ENCODE measurements at places on chromosomes 1 and 21.

- DNase-seq = no peak
These were observed 7.8 kb downstream of the ZBTB7B start for GRCh38 chr1:155010211-155010918.

DNA sequence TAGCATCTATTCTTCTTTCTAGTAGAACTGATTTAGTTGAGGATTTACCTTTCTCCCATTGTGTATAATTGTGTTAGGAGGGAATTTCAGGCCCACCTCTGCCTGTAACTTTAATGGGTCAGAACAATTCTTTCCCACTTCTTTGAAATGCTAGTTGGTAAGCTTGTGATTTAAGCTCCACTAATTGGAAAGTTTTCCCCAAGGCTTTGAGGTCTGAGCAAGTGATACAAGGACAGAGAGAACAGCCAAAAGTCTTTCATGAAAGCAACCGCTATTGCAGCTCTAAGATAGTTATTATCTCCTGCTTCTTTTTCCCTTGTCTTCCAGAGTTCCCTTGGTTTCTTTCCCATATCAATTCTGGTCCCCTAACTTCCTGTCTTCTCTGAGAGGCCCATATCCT, 38.7 kb upstream of the PDC start:
- no peak for DNase-seq

- DNase-seq = no peak
These were observed 14.9 kb upstream of the TCHH start for GRCh38 chr1:152130186-152130585.

DNA sequence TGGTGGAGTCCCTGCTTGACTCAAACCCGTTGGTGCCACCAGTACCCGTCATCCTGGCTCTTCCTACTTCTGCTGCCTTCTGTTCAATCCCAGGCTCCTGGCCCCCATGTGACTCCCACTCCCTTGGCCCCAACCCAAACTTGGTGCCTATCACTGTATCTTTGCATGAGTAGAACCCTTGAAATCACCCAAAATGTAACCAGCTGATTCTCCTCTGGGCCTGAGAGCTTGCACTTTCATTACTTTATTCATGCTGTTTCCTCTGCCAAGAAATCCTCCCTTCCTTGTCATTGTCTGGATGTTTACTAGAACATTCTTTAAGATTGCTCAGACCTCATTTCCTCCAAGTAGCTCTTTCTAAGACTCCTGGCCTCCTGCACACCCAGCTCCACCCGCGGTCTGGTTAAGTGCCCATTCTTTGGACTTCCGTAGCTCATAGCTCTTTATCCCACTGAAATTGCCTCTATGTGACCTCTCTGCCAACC, 15.7 kb downstream of the PTAFR start:
- DNase-seq = no peak

DNA sequence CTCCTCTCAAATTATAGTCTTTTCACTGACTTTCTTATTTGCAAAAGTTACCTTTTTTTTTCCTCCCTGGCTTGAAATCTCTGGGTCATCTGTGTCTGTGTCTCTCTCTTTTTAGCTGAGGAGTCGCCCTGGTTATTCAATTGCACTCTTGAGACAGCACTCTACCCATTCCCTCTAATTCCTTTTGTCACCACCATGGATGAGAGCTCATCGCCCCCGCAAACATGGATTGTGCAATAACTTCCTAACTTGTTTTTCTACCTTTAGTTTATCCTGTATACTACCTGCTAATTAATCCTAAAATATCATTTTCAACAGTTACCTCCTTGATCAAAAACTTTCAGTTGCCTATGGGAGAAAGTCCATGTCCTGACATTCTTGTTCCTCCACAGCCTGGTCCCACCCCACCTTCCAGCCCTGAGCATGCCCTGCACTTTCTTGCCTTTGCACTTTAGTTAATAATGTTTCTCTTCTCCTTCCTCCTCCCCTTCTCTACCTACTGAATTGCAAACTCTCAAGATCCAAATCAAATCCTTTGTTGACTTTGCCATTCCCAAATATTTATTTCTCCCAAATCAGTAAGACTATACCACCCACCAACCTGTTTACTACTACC, 110.4 kb upstream of the MAGI3 start:
- no peak for DNase-seq

GRCh38 chr1:61379693-61380092, 297.3 kb downstream of the NFIA start:
- no peak for DNase-seq

- no peak for DNase-seq
These were observed 13.0 kb downstream of the EDARADD start for GRCh38 chr1:236407059-236407458.

DNA sequence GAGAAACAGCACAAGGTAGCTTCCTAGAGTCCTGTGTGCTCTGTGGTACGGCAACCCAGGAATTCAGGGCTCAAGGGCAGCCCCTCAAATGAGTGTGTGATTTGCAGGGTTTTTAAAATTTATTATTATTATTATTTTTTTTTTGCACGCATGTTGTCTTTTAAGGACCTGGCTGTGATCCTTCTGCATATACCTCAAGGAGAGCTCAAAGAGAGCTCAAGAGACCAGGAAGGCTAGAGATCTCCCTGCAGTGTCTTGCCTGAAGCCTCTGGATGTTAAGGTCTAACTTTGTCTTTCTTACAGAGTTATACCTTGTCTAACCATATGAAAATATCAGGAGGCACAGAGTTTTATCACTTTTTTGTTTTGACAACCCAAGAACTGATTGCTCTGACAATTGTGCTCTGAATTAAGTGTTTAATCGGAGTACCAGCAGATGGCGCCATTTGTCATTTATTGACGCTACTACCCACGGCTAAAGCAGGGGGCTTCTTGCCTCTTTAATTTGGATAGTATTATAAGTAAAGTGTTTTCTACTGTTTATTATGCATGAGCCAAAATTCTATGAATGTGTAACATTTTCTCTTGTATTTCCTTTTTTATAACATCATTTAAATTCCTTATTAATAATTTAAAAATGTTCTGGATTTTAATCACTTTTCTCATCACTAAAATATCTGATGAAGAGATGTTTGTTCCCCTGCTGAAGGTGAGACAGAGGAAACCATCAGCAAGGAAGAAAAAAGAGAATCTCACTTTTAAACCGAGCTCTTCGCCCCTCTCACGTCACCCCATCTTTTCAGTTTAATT, 35.8 kb upstream of the LMO4 start:
- no peak for DNase-seq

DNA sequence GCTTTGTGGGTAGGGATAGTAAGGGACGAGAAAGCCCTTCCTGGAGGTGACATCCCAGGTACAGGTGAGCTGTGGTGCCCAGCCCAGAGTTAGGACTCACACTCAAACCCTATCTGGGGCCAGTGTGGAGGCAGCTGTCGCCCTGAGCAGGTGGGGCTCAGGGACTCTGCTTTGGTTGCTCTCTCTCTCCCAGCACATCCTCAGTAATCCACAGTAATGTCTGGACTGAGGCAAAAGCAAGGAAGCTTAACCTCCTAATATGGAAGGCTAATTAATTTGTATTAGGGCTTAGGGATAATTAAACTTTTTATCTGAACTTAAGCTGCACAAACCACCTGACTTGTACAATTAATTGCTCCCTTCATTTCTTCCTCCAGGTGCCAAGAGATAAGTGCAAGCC, 38.2 kb downstream of the DDX20 start:
- DNase-seq = no peak

- no peak for DNase-seq
These were observed 19.4 kb downstream of the FYB2 start for GRCh38 chr1:56799605-56800400.

DNA sequence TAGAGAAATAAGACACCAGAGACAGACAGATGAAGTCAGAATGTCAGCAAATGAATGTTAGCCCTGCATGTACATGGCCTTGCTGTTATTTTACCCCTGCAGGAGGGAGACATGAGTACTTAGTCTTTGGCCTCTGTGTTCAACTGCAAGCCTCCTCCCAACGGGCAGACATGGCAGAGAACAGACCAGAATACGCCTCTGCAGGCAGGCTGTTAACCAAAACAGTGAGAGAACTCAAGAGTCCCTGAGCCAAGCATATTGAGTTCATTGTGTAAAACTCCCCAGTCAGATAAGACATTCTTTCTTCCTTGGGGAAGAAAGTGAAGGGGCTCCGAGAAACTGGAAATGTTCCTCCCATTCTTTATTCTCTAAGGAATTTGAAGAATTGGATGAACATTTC, 150.9 kb downstream of the PHTF1 start:
- DNase-seq = no peak

GRCh38 chr1:24126018-24126671, 14.2 kb upstream of the MYOM3 start:
- no peak for DNase-seq

DNA sequence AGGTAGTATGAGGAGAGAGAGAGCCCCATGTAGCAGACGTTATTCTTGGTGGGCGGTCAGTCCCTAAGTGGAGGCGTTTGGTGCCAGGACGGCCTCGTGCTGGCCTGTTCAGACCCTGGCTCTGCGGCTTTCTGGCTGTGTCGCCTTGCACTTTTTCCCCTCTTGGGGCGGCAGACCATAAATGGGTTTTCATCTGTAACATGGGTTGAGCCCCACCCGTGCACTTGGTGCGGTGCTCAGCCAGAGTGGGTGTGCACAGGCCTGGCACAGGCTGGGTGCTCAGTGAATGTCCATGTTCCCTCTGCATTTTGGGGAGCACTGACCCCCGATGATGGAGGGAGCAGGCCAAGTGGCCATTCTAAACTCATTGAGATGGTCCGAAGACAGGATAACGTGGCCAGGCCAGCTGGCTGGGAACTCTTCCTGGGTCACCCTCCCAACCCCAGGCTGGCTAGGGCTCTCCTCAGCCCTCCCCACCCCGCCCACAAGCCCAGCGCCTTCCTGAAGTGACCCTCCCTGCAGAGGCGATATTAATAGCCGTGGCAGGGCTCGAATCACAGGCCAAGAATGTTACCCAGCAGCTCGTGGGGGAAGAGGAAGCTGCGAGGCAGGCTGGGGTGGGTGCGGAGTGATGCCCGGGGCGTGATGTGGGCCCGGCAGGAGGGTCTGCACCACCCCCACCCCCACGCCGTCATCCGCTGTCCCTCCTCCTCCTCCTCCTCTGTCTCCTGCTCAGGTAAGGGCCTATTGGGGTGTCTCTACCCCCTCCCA, 78.5 kb downstream of the ARHGEF10L start:
- no peak for DNase-seq

GRCh38 chr1:3417934-3418333, 36.5 kb upstream of the ARHGEF16 start:
- no peak for DNase-seq

DNA sequence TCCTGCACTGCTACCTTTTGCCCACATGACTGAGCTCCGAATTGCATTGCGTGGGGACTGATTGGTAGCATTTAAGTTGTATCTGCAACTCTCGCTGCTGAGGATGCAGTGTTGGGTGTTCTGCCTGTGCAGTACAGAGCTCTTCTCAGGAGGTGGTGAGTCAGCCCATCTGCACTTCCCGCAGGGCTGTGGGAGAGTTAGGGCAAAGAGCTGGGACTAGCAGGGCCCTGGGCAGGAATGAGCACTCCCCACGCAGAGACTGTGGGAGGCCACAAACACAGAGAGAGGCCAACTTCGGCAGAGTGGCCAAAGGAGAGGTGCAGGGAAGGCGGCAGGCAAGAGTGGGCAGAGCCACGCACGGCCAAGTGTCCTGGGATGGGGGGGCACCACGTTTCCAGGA, 244.7 kb downstream of the SIPA1L2 start:
- DNase-seq = no peak

DNA sequence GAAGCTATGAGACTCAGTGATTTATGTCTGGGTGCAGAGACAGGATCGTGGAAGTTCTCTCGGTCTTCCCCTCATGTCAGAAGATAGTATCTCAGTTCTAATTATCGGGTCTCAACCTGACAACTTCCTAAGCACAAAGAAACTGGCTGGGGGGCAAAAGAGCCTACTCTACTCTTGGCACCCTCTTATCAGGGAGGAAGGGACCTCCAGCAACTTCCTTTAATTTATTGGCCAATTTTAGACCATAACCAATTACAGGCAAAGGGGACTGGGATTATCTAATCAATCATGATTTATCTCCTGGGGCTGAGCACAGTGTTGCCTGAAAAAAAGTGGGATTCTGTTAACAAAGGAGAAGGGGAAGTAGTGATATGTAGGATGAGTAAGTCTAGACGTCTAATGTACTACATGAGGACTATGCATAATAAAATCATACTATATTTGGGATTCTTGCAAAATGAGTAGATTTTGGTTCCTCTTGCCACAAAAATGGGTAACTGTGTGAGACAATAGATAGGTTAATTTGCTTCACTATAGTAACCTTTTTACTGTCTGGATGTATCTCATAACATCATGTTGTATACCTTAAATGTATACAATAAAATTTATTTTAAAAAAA, 98.8 kb downstream of the ZFYVE9 start:
- DNase-seq = no peak

DNA sequence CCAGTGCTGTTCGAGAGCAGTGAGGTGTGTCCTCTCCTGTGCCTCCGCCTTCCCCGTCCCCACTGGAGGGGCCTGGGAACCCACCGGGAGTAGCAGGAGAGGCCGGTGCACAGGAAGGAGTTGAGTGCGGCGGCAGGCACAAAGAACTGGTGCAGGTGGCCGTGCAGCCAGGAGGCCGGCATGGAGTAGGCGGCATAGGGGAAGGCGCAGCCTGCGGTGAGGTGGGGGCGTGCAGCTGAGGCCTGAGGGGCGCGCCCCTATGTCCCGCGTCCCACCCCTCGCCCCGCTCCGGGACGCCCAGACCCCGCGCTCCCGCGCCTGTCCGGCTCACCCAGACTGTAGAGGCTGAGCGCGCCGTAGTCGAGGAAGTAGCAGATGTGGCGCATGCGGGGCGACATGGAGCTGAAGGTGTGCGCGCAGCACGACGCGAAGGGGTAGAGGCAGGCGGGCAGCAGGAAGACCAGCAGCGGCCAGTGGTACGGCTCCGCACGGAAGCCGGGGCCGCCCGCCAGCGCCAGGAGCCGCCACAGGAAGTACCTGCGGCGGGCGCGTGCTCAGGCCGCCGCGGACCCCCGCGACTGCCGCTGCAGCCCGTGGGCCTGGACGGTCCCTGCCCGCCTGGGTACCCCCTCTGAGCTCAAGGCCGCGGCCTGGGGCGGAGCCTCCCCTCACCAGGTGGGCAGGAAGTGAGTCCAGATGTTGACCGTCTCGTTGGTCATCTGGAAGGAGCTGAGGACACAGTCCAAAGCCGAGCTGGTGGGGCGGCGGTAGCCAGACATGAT, 2.2 kb downstream of the PAQR6 start:
- no peak for DNase-seq

GRCh38 chr21:42799948-42800347, 79.4 kb downstream of the WDR4 start:
- DNase-seq = no peak

GRCh38 chr1:25031601-25031965, 101.5 kb upstream of the RUNX3 start:
- DNase-seq = no peak

DNA sequence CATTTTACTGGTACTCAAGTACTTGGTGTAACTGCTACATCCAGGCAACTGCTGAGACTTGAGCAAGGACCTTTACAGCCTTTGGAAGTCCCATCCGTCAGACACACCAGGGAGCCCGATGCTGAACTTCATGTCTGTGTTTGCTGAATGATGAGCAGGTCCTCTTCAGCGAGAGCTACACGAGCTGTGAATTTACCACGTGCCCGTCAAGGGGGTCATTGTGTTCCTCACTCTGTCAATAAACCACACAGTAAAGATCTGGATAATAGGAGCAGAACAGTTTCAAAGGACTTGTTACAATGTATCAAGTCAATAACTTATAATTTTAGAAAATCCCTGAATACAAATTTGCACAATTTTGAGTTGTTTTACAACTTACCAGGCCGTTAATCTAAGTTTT, 427.2 kb downstream of the KIF26B start:
- no peak for DNase-seq
